ENCODE measurements at places on chromosomes 5 and 9. TPM values are rescaled to one million over a fixed set of nuclear protein-coding genes. Genes with fewer than 3 reads are reported as not detected.

RAPGEF1 gene
- 39.4 TPM for total RNA-seq

LCN9 gene
- total RNA-seq = 0.14 TPM

CTNND2 gene
- total RNA-seq = 0.04 TPM

SLC1A1 gene
- total RNA-seq = 1.1 TPM

IL4 gene
- total RNA-seq = not detected

ATOX1 gene
- total RNA-seq = 226 TPM
